B cell (primary cell): ENCODE measurements at places on chromosomes 12 and 14. TPM values are rescaled to one million over a fixed set of nuclear protein-coding genes. Genes with fewer than 3 reads are reported as not detected.

The SMIM41 gene
- total RNA-seq: not detected in 2 replicates

The LDHB gene
- total RNA-seq: 161 and 163 TPM in 2 replicates

GRCh38 chr12:39574785-39575497, 44.7 kb downstream of the ABCD2 start:
- no peaks in the 10 kb centered on the region for H3K36me3 ChIP-seq
- no peak overlapping the region for H3K27ac ChIP-seq
- DNase-seq: no peak
- no peaks in the 10 kb centered on the region for H3K4me1 ChIP-seq
- no peak overlapping the region for H3K4me3 ChIP-seq

DNA sequence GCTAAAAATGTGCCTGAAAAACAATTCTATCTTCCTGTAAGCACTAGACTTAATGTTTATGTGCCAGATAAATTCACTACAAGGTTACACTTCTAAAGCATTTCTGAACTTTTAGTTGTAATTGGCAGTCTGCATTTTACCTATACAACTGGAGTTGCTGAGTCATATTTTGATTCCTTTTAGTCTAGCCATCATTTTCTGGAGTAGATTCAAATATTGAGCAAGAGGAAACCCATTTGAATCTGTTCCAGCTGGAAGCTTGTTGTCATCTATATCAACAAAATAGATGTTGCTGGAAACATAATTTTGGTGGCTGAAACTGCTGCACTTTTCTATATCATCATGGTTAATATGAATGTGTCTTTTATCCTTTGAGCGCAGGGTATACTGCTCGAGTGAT, 122.2 kb upstream of the CCDC175 start:
- H3K4me3 ChIP-seq: no peak overlapping the region
- no peak for DNase-seq
- no peaks in the 10 kb centered on the region for H3K36me3 ChIP-seq
- no peak overlapping the region for H3K27ac ChIP-seq
- H3K27me3 ChIP-seq: no peaks in the 10 kb centered on the region

DNA sequence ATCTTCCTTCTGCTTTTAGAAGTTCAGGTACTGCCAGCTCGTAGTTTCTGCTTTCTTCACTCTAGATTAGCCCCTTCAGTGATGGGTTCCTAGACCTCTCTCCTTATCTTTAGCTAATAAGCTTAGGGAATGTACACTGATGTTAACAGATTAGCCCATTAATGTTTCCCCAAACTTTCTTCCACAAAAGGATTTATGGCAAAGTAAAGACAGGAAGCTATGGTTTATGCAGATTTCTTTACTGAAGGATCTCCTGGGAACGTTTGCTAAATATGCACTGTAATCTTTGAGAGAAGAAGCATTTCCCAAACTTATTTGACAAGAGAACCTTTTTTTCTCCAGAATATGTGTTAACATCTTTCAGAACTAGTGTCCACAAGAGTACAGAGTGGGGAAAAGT, 4.2 kb downstream of the SOCS4 start:
- H3K4me1 ChIP-seq: peaks cover 14% of the 10 kb centered on the region
- no peak overlapping the region for H3K27ac ChIP-seq
- H3K4me3 ChIP-seq: no peak overlapping the region
- DNase-seq: no peak
- no peaks in the 10 kb centered on the region for H3K27me3 ChIP-seq

- no peak for DNase-seq
- no peak overlapping the region for H3K27ac ChIP-seq
- no peak overlapping the region for H3K4me3 ChIP-seq
- no peaks in the 10 kb centered on the region for H3K36me3 ChIP-seq
- no peaks in the 10 kb centered on the region for H3K4me1 ChIP-seq
Observed at GRCh38 chr12:97680751-97681150, 218.1 kb downstream of the RMST start.
